Hepatocyte (in vitro differentiated cells): ENCODE measurements at places on chromosomes 7 and 10. TPM values are rescaled to one million over a fixed set of nuclear protein-coding genes. Genes with fewer than 3 reads are reported as not detected.

The ASB15 gene
- not detected in 2 replicates for total RNA-seq

The OR2A12 gene
- total RNA-seq = 0.24 and 1.0 TPM in 2 replicates

The AMPH gene
- 1.6 and 2.0 TPM in 2 replicates for total RNA-seq

GRCh38 chr10:201328-201771 is 66.1 kb downstream of the ZMYND11 start:
- DNase-seq = no peak
- no peaks in the 10 kb centered on the region for H3K36me3 ChIP-seq
- no peak overlapping the region for H3K4me3 ChIP-seq
- H3K27ac ChIP-seq = no peak overlapping the region

DNA sequence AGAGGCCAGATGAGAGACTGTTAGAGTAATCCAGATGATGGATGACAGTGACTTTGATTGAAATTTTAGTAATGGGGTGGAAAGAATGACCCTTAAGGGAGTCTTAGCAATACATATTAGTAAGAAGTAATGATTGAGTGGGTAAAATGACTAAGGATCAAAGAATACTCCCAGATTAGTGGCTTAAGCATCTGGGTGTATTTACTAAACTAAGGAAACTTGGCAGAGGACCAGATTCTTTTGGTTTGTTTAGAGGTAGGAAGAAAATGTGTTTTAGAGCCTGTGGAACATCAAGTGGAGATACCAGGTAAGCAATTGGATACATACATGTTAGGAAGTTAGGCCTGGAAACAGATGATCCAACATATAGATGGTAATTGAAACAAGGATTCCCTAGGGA is 58.8 kb upstream of the ADRA2A start:
- no peak overlapping the region for H3K4me3 ChIP-seq
- no peaks in the 10 kb centered on the region for H3K36me3 ChIP-seq
- H3K27ac ChIP-seq = no peak overlapping the region
- DNase-seq = no peak

GRCh38 chr7:27146491-27147198 is 929 bp downstream of the HOXA6 start:
- peaks cover 17% of the 10 kb centered on the region for H3K4me1 ChIP-seq
- no peak for DNase-seq
- no peak overlapping the region for H3K4me3 ChIP-seq
- H3K27me3 ChIP-seq = peaks cover 96% of the 10 kb centered on the region
- no peak overlapping the region for H3K27ac ChIP-seq

DNA sequence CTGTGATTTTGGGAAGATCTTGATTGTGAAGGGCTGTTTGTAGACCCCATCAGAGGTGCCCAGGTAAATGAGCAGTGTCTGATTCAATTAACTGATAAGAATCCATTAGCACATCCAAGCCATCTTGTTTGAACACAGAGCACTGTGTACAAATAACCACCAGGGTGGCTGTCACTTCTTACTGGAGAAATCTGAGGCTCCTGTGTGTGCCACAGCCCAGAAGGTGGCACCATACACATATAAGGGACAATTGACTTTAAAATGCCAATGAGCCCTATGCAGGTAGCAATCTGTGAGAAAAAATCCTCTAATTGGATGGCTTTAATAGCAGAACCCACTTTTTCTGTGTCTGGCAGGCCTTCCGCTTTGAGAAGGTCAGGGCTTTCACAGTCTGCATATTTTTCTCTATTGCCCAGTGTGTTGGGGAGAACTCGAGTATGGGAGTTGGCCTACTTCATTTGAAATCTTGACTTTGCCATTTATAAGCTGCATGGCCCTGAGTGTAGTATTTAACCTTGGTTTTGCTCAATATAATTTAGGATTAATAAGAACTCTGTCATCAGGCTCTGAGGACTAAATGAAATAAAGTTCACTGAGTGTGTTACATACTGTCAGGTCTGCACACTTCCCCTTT is 517.4 kb downstream of the CCSER2 start:
- no peaks in the 10 kb centered on the region for H3K36me3 ChIP-seq
- peak; percentile 45 for DNase-seq
- H3K27ac ChIP-seq = no peak overlapping the region
- H3K27me3 ChIP-seq = no peaks in the 10 kb centered on the region
- H3K4me3 ChIP-seq = no peak overlapping the region

DNA sequence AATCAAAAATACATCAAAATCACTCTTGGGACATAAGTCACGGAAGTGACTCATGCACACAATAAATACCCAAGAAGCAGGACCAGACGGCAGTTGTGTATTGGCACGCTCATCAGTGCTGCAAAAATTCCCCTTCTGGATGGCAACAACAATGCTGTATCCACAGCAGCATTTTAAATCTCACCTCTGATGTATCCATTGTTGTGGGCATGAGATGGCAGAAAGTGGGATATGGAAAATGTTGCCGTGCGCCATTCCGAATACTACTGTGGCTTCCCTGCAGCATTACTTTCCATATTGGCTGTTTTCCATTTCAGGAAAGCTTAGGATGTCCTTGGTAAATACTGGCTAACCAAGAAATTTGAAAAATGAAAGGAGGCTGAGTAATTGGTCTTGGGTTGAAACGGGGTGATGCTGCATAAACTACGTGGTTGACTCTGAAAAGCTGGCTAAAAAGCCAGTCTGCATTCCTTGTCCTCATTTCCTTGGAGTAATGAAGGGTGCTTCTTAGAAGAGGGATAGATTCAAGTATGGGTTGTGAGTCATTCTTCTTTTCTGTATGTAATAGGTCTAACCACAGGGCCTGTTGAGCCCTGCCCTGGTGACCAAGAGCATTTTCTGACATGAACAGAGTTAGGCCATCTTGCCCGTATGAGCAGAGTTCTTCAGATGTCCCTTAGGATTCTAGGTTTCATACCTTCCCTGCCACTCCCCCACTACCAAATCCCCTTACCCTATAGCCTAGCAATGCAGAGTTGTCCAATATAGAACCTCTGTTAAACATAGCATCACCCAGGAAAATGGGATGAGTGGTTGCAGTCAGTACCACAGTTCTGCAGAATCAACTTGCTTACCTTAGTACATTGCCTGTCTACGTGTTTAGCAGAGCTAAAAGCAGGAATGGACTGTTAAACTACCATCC is 36.3 kb upstream of the TOMM7 start:
- H3K27me3 ChIP-seq = no peaks in the 10 kb centered on the region
- peaks cover 10% of the 10 kb centered on the region for H3K4me1 ChIP-seq
- H3K4me3 ChIP-seq = no peak overlapping the region
- DNase-seq = no peak

- H3K4me3 ChIP-seq = no peak overlapping the region
- H3K4me1 ChIP-seq = no peaks in the 10 kb centered on the region
- no peaks in the 10 kb centered on the region for H3K36me3 ChIP-seq
- DNase-seq = no peak
- H3K27ac ChIP-seq = no peak overlapping the region
- no peaks in the 10 kb centered on the region for H3K27me3 ChIP-seq
Measured at GRCh38 chr7:155896531-155897263, 84.4 kb upstream of the SHH start.

GRCh38 chr7:44647981-44648714 is 41.7 kb downstream of the OGDH start:
- DNase-seq = no peak
- H3K36me3 ChIP-seq = no peaks in the 10 kb centered on the region

DNA sequence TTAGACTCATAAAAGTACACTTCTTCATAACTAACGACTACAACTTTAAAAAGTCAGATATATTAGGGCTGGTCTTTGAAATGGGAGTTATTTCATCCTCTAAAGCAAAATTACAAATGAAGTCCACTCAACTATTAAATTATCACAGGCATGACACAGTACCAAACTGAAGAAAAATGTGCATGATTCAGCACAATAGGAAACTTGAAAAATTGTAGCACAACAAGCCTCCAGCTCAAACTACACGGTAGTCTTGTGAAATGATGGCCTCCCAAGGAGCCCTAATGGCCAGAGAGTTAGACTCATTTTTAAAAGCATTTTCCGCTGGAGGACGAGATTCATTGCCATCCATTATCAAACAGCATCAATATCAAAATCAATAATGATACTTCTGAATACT is 76.4 kb downstream of the MAGI2 start:
- H3K4me1 ChIP-seq = no peaks in the 10 kb centered on the region
- H3K27ac ChIP-seq = no peak overlapping the region
- H3K4me3 ChIP-seq = no peak overlapping the region
- no peak for DNase-seq
- no peaks in the 10 kb centered on the region for H3K36me3 ChIP-seq
- no peaks in the 10 kb centered on the region for H3K27me3 ChIP-seq

DNA sequence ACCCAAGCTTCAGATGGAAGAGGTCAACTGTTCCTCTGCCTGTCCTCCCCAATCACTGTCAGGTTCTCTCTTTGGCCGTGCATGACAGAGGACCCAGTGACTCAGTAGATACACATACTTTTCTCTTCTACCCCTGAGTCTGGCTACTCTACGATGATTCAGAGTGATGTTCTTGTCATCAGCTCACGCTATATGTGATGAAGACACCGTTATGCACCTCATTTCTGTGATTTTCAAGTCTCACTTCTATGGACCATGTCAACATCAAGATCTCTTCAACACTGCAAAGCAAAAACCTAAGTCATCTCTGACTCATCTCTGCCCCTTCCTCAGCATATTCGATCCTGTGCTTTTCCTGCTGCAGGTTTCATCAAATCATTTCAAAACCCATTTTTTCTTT is 76.6 kb upstream of the DGKI start:
- H3K36me3 ChIP-seq = no peaks in the 10 kb centered on the region
- H3K27me3 ChIP-seq = no peaks in the 10 kb centered on the region
- H3K27ac ChIP-seq = no peak overlapping the region
- H3K4me1 ChIP-seq = no peaks in the 10 kb centered on the region
- DNase-seq = no peak

DNA sequence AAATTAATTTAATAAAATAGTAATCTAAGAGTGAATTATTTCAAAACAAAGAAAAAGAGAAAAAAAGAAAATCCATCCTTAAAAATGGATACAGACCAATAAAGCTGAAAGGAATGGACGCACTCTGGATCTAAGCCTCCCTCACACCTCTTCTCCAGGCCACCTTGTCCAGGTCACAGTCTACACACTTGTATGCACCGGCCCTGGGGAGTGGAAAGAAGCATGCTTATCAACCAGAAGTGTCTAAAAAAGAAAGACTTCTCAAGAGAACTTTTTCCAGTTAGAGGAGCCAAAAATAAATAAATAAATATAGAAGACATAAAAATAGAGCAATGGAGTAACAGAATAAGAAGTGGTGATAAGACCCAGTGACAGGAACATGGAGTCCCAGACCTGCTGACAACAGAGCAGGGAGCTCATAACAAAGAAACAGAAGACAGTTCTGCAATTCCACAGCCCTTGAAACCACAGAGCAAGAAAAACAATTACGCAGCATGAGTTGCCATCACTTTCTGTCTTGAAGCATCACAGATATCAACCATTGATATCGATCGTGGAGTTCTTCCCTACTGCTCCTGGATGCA is 311.7 kb upstream of the NFE2L3 start:
- H3K36me3 ChIP-seq = no peaks in the 10 kb centered on the region
- no peak overlapping the region for H3K4me3 ChIP-seq
- H3K27ac ChIP-seq = no peak overlapping the region
- H3K27me3 ChIP-seq = no peaks in the 10 kb centered on the region
- DNase-seq = no peak
- peaks cover 11% of the 10 kb centered on the region for H3K4me1 ChIP-seq

DNA sequence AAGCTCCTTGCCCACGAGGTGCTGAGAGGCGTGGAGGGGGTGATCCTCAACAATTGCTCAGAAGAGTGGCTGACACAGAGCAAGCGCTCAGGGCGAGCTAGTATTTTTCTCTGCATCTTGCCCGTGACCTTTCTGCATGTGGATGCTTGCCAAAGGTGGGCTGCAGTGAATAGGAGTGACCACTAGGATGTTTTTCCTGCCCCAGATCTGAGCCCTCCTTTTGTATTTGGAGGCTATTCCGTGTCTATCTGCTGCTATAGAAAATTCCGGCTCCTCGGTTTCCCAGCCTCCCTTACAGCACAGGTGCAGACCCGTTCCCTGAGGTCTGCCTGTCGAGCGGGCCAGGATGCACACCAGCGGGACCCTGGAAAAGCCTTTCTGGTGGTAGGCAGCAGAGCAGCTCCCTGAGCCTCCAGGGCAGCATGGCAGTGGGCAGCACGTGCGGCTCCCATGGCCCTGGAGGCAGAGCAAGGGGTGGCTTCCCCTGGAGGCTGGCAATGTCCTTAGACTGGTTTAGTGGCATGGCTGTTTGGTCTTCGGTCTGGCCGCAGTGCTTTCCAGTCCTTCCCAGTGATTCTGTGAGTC is 145.1 kb upstream of the PCBD1 start:
- DNase-seq = no peak
- H3K4me3 ChIP-seq = no peak overlapping the region
- no peaks in the 10 kb centered on the region for H3K4me1 ChIP-seq
- no peaks in the 10 kb centered on the region for H3K36me3 ChIP-seq
- no peaks in the 10 kb centered on the region for H3K27me3 ChIP-seq

- no peaks in the 10 kb centered on the region for H3K36me3 ChIP-seq
- DNase-seq = no peak
- H3K4me1 ChIP-seq = no peaks in the 10 kb centered on the region
- H3K27me3 ChIP-seq = no peaks in the 10 kb centered on the region
- H3K27ac ChIP-seq = no peak overlapping the region
- no peak overlapping the region for H3K4me3 ChIP-seq
Measured at GRCh38 chr7:135756191-135756590, 7.6 kb upstream of the FAM180A start.
